ENCODE measurements at places on chromosomes 11 and 22.
A peak's percentile ranks its signal among the peaks of the same experiment; 100 is the strongest.

DNA sequence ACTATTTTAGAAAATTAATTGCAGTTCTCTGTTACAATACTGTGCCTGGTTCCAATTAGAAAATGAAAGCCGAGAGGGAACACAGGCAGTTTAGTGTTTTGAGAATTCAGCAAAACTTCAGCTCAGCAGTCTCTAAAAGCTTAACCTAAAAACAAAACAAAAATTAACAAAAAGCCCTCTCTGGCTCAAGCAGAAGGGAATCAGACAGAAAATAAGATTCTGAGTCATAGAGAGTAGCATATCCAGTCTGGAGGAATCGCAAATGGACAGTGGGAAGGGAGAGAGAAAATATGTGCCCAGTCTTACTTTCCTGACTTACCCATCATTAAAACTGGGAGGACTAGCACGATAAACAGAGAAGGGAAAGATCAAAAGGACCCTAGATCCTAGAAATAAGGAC is 38.1 kb upstream of the CHRM4 start:
- DNase-seq = no peak

DNA sequence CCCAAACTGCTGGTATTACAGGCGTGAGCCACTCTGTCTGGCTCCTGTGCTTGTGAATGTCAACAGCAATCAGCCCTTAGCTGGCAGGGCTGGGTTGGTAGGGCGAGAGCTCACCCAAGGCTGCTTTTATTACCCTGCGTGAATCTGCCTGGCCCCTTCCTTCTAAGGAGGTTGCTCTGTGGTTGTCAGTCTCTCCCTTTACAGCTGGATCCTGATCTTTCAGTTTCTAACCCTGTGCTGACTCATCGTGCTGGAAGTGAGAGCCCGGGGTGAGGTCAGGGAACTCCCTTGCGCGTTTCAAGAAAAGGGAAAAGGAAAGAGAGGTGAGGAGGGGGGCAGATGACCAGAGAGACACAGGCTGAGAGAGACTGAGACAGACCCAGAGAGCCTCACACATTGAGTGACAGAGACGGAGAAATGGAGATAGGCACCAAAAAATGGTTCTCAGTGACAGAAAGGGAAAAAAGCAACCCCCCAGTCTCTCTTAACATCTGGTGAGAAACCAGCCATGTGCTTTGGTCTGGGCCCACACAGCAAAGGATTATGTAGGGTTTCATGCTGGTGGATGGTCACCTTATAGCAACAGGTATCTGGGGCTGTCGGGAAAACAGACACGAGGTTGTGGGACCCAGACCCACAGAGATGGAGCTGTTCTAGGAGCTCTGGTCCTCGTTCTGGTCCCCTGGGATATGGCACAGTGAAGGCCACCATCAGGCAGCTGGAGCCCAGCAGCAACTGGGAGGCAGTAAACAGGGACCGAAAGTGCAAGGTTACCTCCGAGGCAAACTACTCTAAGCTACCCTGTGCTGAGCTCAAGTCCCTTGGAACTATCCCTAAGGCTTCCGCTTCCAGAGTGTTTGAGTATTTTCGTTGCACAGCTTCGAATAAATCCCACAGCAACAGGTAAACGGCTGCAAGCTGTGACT is 2.5 kb downstream of the TCN2 start:
- DNase-seq = peak; percentile 14

DNA sequence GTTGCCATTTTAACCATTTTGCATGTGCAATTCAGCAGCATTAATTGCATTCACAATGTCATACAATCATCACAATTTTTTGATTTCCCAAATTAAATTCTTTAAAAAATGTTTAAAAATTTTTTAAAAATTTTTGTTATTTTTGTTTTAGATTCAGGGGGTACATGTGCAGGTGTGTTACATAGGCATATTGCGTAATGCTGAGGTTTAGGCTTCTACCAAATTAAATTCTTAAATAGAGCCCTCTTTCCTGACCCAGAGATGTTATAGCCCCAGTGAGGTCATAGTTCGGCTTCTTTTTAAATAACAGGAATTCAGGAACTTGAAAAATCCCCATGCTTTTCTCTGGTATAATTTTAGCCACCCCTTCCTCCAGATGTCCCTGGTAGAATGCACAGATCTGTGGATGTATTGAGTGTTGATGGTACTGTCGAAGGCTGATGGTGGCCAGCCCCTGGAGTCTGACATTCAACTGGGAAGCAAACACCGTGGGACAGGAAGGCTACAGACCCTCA is 11.3 kb upstream of the AMPD3 start:
- DNase-seq = no peak

- no peak for DNase-seq
These were observed 1.5 kb downstream of the SHANK3 start for GRCh38 chr22:50674130-50674500.

- no peak for DNase-seq
These were observed 186.6 kb upstream of the BDNF start for GRCh38 chr11:27886857-27887256.

DNA sequence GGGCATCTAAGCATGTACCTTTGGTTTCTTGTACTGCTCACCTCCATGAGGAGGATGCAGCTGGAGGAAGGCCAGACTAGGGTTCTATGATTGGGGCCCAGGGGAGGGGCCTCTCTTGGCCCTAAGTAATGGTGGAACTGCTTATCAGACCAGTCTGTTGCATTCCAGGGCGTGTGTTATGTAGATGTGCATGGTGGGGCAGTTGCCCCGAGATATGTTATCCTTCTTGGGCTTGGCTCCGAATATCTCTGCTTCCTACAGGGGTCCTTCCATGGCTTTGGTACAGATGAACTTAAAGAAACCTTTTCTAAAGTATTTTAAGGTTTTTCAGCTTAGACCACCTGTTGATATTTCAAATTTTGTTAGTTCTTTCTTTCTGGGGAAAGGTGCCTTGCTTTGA is 126.0 kb downstream of the SWAP70 start:
- no peak for DNase-seq

DNA sequence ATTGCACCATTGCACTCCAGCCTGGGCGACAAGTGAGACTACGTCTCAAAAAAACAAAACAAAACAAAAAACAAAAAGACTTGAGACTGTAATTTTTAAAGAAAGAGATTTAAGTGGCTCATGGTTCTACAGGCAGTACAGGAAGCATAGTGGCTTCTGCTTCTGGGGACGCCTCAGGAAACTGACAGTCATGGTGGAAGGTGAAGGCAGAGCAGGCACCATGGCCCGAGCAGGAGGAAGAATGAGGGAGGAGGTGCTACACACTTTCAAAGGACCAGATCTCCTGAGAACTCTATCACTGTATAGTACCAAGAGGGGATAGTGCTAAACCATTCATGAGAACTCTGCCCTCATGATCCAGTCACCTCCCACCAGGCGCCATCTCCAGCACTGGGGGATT is 52.0 kb downstream of the CBL start:
- peak; percentile 19 for DNase-seq

GRCh38 chr22:19177164-19178064 is 1.1 kb downstream of the SLC25A1 start:
- no peak for DNase-seq

- no peak for DNase-seq
These were observed 66.7 kb upstream of the PAX6 start for GRCh38 chr11:31877863-31878262.

DNA sequence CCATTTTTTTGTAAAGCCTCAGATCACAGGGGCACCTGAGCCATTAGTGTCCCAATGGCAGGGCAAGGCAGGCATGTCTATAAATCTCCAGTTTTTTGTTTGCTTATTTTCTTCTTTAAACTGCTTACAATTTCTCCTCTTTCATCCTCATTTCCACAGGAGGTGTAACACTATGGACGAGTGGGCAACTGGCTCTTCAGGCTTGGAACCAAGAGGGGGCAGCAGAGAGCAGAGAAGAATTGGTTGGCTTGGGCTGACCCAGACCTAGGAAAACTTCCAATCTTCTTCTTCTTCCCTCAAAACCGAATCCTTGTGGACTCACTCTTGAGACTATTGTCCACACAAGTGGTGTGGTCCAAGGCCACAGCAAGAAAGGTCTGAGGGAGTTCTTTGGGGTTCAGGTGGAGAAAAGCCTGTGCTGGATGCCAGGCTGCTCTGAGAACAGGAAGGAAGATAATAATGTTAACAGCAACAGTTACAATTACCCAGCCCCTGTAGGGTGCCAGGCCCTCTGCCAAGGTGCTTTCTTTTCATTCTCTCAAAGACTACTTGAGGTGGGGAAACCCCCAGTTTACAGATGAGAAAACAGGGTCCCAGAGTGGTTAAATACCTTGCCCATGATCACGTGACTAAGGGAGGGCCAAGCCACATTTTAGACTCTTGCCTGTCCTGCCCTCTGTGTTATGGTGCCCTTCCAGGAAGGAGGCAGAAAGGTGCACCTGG is 70.7 kb upstream of the E2F8 start:
- peak; percentile 36 for DNase-seq

- no peak for DNase-seq
These were observed 162.0 kb upstream of the SORL1-AS1 start for GRCh38 chr11:121614636-121615240.

- no peak for DNase-seq
These were observed 269.0 kb downstream of the OPCML start for GRCh38 chr11:133263332-133263731.

- DNase-seq = peak; percentile 47
These were observed 32.9 kb upstream of the SMIM38 start for GRCh38 chr11:69122630-69123431.

DNA sequence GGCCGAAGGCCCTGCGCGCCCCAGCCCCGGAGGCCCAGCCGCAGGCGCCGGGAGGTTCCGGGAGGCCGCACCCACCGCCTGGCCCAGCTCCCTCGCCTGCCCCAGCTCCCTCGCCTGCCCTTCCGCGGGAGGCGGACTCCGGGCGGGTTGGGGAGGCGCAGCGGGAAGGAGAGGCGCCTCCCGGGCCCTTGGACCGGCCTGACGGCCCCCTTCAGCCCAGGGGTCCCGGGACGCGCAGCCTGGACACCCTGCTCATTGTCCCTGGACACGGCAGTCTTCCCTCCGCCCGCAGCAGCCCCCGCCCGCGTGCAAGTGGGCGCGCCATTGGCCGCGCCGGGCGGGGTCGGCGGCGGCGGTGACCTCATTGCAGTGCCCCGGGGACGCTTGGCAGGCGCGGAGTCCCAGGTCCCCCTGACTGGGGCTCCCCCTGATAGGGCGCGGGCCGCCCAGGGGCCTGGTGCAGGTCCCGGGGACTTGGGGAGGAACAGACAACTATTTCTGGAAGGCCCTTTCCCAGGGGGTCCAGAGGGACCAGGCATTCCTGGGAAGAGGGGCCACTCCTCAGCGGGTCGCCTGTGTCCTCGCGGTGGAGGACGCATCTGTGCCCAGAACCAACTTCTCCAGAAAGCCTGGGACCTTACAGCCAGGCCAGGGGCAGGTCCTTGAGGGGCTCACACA is 501 bp downstream of the CD151 start:
- DNase-seq = no peak

DNA sequence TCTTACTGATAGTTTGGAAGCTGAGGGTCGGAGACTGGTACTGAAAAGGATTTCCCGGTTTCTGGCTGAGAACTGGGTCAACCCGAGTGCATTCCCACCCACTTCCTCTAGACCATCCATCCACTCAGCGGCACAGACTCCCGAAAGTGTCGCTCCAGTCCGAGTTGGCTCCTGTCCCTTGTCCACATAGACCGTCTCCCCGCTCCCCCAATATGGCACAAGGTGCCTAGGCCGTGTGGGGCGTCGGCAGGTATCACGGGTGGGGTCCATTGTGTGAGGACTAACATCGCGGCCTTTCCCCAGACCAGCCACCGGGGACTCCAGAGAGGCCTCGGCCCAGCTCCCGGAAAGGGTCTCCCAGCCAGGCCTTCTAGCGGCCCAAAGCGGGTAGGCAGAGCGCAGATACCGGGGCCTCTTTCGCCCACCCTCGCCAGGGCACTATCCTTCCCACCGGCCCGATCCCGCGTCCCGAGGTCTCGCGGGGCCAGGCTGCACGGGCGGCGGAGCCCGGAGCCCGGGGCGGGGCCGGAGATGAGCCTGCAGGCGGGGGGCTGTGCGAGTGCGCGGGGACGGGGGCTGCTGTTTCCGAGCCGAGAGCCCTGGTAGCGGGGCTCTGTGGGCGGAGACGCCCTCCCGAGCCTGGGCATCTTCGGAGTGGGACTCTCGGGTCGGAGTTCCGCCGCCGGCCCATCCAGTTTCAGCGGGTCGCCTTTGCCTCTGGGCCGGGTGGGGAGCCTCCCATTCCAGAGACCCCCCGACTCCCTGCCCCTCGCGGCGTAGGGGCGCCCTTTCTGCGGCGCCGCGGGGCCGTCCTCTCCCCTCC is 21.1 kb downstream of the SERPINH1 start:
- peak; percentile 28 for DNase-seq

GRCh38 chr11:12113294-12113693 is 2.9 kb downstream of the MICAL2 start:
- no peak for DNase-seq

DNA sequence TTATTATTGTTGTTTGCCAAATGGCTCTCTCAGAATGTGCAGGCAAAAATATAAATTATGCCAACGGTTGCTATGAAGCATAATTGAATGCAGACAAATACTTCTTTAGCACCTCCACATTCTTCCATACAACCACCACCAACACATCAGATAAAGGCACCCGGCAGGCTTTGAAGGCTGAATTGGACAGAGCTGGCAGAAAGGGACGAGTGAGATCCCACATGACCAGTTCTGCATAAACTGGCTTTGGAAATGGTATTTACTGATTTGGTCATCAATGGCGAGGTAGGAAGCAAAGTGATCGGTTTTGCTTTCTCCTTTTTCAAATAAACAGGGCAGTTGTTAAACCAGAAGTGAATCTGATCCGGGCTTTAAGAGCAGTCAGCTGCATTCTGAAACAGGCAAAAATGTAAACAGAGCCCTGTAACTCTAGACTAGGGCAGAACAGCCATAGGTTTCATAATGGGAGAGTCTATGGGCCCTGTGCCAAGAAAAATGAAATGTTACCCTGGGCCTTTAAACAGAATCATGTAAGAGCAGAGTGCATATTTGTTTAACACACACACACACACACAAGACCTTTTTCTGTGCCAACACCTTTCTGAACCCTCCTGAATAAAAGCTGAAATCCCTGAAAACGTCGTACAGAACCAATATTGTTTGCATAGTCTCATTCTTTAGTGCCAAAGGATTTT is 97.7 kb downstream of the MPPED2 start:
- DNase-seq = no peak

GRCh38 chr22:35621451-35621850 is 4.3 kb upstream of the MB start:
- DNase-seq = no peak

- DNase-seq = no peak
These were observed 20.6 kb upstream of the MS4A7 start for GRCh38 chr11:60357771-60358170.

- DNase-seq = no peak
These were observed 13.2 kb upstream of the SHANK2 start for GRCh38 chr11:71265559-71266092.

Data from CD4-positive, alpha-beta T cell treated with Interleukin-10 for 1 hour (primary cell).